Skeletal muscle tissue (tissue), 5 donors: ENCODE measurements at places on chromosomes 5 and 9. TPM values are rescaled to one million over a fixed set of nuclear protein-coding genes. Genes with fewer than 3 reads are reported as not detected.

Gene TRIP13
- 5.7 TPM for total RNA-seq

Gene MLANA
- not detected for total RNA-seq

Gene TUSC1
- 9.9 TPM for total RNA-seq

Gene GABRA1
- total RNA-seq, result not detected

Gene PCDHGA1
- total RNA-seq, result 0.52 TPM

Gene ANKRD55
- total RNA-seq, result not detected

Gene SLCO6A1
- 0.52 TPM for total RNA-seq

Gene LECT2
- not detected for total RNA-seq
